Glutamatergic neuron (in vitro differentiated cells): ENCODE measurements at places on chromosomes 1 and 21. TPM values are rescaled to one million over a fixed set of nuclear protein-coding genes. Genes with fewer than 3 reads are reported as not detected.

DNA sequence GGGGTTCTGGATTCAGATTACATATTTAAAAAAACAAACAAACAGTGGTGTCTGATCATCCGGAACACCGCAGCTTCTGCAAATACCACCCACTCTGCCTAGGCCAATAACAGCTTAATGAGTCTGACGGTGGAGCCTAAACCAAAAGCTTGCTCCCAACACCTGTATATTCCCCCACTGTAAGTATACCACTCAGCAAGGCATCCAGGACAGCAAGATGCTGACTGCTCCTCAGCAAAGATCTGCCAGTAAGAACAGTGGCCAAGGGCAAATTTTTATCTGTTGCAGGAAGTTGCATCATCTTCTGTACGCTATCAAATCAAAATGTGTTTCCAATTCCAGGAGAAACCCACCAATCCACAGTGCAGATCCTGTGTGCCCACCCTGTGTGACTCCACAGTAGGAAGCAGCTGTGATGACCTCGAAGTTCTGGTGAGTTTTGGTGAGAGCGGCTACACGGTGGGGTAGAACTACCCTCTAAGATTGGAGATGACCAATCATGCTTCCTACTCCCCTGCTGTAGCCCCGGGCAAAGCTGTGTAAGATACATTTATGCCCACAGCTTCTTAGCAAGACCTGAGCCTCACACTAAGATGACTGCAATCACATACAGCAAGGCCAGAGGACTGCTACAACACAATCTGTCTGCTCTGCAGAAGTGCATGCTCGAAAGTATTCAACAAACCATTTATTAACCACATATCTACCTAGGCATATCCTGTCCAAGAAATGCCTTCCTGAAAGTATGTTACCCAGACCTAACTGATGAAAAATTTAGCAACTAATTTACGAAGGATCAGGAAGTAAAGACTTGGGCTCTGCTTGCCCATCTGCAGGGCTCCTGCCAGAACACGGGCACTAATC, 30.5 kb downstream of the SIPA1L2 start:
- no peak overlapping the region for H3K4me3 ChIP-seq
- H3K4me1 ChIP-seq: peaks cover 42% of the 10 kb centered on the region
- H3K27me3 ChIP-seq: peaks cover 7% of the 10 kb centered on the region

- H3K27ac ChIP-seq: no peak overlapping the region
- H3K4me3 ChIP-seq: no peak overlapping the region
- H3K36me3 ChIP-seq: peaks cover 6% of the 10 kb centered on the region
- H3K4me1 ChIP-seq: no peaks in the 10 kb centered on the region
- H3K27me3 ChIP-seq: peaks cover 2% of the 10 kb centered on the region
Measured at GRCh38 chr1:47941609-47942239, 55.5 kb downstream of the TRABD2B start.

DNA sequence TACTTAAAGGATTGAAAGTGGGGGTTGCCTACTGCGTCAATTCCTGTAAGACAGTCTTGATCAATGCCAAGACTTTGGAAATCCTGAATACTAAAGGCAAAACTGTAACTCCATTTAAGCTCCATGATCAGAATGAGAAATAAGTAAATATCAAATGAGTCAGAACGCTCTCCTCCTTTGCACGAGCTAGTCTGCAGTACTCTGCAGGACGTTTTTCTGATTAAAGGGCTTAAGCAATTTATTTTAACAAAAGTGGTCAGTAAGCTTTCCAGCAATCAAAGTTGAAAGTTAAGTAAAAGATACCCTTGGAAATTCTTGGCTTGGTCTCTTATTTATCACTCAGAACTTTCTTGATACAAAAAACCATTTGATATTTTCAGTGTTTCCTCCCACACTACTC, 35.7 kb upstream of the ARHGAP29 start:
- no peak overlapping the region for H3K27ac ChIP-seq
- no peaks in the 10 kb centered on the region for H3K27me3 ChIP-seq
- DNase-seq: no peak
- H3K36me3 ChIP-seq: no peaks in the 10 kb centered on the region
- H3K4me1 ChIP-seq: no peaks in the 10 kb centered on the region

DNA sequence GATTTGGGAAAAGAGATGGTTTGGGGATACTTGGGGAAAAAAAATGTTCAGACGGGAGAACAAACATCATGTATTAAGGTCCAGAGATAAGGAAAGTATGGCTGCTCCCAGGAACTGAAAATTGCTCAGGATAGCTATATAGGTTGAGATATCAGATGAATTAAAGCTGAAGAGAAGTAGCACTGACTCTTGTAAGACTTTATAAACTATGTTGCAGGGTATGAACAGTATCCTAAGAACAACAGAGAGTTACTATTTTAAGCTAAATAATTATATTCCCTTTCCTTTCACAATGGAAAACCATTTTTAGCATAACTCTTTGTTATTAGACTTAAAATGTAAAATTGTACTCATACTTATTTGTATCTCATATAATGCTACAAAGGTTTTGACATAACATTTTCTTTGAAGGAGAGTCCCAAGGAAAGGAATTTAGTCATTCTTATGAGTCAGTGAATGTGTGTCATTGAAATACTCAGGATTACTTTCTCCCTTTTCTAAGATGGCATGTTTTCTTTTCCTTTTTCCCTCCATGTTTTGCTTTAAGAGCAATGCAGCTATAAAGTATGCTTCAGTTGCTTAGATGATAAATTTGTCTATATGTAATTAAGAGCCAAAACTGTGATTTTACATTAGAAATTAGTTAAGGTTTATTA, 139.4 kb upstream of the KIAA1614 start:
- no peak for DNase-seq
- H3K4me1 ChIP-seq: no peaks in the 10 kb centered on the region
- no peak overlapping the region for H3K27ac ChIP-seq
- no peaks in the 10 kb centered on the region for H3K27me3 ChIP-seq
- H3K4me3 ChIP-seq: no peak overlapping the region

DNA sequence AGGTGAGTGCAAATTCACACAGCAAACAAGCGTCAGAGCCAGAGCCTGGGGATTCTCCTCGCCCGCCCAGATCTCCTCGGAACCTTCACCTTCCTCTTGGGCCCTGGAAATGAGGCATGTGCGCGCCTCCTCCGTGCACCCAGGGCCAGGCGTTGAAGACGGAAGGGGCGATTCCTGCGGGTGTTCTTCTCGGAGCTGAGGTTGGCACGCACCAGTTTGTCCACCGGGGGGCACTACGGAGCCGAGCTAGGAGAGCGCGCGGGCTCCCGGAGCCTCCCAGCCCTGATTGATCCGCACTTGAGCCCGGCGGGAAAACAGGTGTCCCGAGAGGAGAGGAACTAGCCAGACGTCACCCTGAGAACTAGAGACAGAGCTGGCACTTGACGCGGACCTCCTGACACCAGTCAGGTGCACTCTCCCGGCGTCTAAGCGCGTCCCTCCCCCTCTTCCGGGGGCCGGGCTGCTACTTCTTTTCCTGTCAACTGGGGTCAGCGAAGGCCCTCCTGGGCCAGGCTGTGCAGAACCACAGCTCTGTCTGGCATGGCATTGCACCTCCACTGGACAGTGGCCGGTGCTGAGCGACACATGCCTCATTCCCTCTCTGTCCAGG, 18.3 kb upstream of the SERINC2 start:
- H3K4me3 ChIP-seq: peak overlapping the region; percentile 68
- no peaks in the 10 kb centered on the region for H3K36me3 ChIP-seq
- peaks cover 15% of the 10 kb centered on the region for H3K4me1 ChIP-seq
- DNase-seq: peak; percentile 92
- H3K27me3 ChIP-seq: no peaks in the 10 kb centered on the region

GRCh38 chr1:101187297-101187696, 49.5 kb upstream of the S1PR1 start:
- no peak for DNase-seq
- peaks cover 3% of the 10 kb centered on the region for H3K27me3 ChIP-seq
- H3K36me3 ChIP-seq: no peaks in the 10 kb centered on the region
- no peak overlapping the region for H3K27ac ChIP-seq
- H3K4me3 ChIP-seq: no peak overlapping the region
- no peaks in the 10 kb centered on the region for H3K4me1 ChIP-seq

GRCh38 chr1:243507672-243508302, 251.9 kb downstream of the SDCCAG8 start:
- peaks cover 2% of the 10 kb centered on the region for H3K27me3 ChIP-seq
- no peak for DNase-seq
- peaks cover 9% of the 10 kb centered on the region for H3K36me3 ChIP-seq
- H3K27ac ChIP-seq: peak overlapping the region; percentile 79

- H3K4me1 ChIP-seq: peaks cover 8% of the 10 kb centered on the region
- DNase-seq: peak; percentile 29
- no peaks in the 10 kb centered on the region for H3K36me3 ChIP-seq
- H3K27ac ChIP-seq: no peak within 1 kb of the TSS
- peak within 1 kb of the TSS; percentile 69 for H3K4me3 ChIP-seq
Measured at GRCh38 chr1:53061859-53062707, at the start of gene PODN. Gene PODN (plus strand): TSS chr1:53062213. CDS start chr1:53069856, 7,643 bp downstream.

GRCh38 chr1:244050835-244051444, at the start of gene ZBTB18:
Gene ZBTB18 (plus strand): TSS chr1:244051283. CDS start chr1:244051432, 149 bp downstream.
- H3K27me3 ChIP-seq: peaks cover 6% of the 10 kb centered on the region
- H3K4me3 ChIP-seq: no peak within 1 kb of the TSS
- H3K4me1 ChIP-seq: peaks cover 7% of the 10 kb centered on the region
- DNase-seq: peak; percentile 56
- H3K27ac ChIP-seq: no peak within 1 kb of the TSS
- peaks cover 11% of the 10 kb centered on the region for H3K36me3 ChIP-seq

DNA sequence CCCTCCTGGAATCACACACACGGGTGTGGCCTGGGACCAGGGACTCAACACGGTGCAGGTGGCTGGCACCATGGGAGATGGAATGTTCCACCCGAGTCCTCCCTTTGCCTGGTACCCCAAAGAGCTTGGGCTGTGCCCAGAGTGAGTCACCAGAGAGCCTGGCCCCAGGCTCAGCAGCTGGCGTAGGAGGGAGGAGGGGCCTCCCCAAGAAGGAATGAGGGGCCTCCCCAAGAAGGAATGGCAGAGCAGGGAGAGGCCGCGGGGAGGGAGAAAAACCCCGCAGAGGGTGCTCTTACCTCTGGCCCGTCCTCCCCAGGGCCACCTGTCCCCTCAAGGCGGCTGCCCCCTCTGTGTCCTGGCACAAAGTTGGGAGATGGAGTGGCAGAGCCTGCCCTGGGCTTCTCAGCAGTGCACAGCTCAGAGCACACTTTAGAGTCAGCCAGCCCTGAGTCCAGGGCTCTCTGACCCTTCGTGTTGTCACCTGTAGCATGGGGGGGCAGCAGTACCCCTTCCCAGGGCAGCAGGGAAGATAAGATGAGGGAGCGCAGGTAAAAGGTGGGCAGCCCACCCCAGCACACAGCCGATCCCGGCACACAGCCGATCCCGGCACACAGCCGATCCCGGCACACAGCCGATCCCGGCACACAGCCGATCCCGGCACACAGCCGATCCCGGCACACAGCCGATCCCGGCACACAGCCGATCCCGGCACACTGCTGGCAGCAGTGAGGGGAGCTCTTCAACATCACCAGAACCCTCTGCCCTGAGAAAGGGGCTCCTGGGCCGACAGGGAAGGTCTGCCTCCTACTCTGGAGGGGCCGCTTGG, 20.2 kb upstream of the KCNAB2 start:
- no peak for DNase-seq
- H3K36me3 ChIP-seq: no peaks in the 10 kb centered on the region
- peaks cover 3% of the 10 kb centered on the region for H3K27me3 ChIP-seq
- H3K27ac ChIP-seq: no peak overlapping the region

DNA sequence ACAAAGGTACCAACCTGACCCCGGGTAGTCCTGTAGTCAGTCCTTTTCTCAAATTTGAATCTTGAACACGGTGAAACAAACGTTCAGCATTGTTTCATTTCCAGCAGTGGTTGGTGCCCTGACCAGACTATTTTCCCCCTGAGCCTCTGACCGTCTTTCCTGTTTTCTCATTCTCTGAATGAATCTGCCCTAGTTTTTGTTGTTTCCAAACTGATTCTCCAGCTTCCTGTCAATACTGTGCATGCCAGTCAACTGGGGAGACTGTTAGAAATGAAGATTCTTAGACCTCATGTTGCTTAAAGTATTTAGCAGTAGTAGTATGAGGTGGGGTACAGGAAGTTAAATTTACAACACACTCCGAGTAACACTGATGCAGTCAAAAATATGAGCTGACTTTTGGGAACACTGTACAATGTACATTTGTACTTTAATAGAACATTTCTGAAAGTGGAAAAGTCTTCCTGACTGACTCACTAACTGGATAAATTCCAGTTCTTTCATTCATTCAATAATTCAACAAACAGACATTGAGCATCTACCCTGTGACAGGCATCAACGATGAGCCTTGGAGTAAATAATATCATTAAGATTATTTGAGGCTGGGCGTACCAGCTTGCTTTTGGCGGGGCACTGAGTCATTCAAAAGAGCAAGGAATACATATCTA, 26.0 kb upstream of the ZRANB2 start:
- no peak overlapping the region for H3K4me3 ChIP-seq
- H3K27ac ChIP-seq: no peak overlapping the region
- H3K4me1 ChIP-seq: no peaks in the 10 kb centered on the region
- peaks cover 2% of the 10 kb centered on the region for H3K27me3 ChIP-seq
- DNase-seq: no peak

- no peaks in the 10 kb centered on the region for H3K4me1 ChIP-seq
- peaks cover 3% of the 10 kb centered on the region for H3K27me3 ChIP-seq
- H3K36me3 ChIP-seq: no peaks in the 10 kb centered on the region
- H3K27ac ChIP-seq: no peak overlapping the region
- no peak for DNase-seq
Measured at GRCh38 chr1:206798384-206798996, 26.2 kb upstream of the IL10 start.

GRCh38 chr1:61220536-61220935, 138.2 kb downstream of the NFIA start:
- peaks cover 22% of the 10 kb centered on the region for H3K4me1 ChIP-seq
- no peak overlapping the region for H3K4me3 ChIP-seq
- H3K36me3 ChIP-seq: no peaks in the 10 kb centered on the region
- no peak overlapping the region for H3K27ac ChIP-seq

- H3K4me1 ChIP-seq: no peaks in the 10 kb centered on the region
- no peak for DNase-seq
- peaks cover 16% of the 10 kb centered on the region for H3K36me3 ChIP-seq
- no peak overlapping the region for H3K4me3 ChIP-seq
- no peak overlapping the region for H3K27ac ChIP-seq
- no peaks in the 10 kb centered on the region for H3K27me3 ChIP-seq
Measured at GRCh38 chr1:31523012-31523411, 53.3 kb upstream of the TINAGL1 start.

- no peak for DNase-seq
- no peak overlapping the region for H3K4me3 ChIP-seq
- no peaks in the 10 kb centered on the region for H3K36me3 ChIP-seq
- H3K27ac ChIP-seq: no peak overlapping the region
Measured at GRCh38 chr21:35678393-35678792, 381.9 kb downstream of the SETD4 start.

- no peak for DNase-seq
- H3K36me3 ChIP-seq: peaks cover 7% of the 10 kb centered on the region
- peaks cover 9% of the 10 kb centered on the region for H3K27me3 ChIP-seq
- H3K27ac ChIP-seq: no peak overlapping the region
Measured at GRCh38 chr1:248697907-248698306, 4.7 kb downstream of the OR14I1 start.

SPRR2E gene
- total RNA-seq: not detected

ABCD3 gene
- total RNA-seq: 26.0 TPM

PTCH2 gene
- 20.3 TPM for total RNA-seq

ADPRS gene
- total RNA-seq: 16.8 TPM

BNIPL gene
- total RNA-seq: 1.4 TPM

UCK2 gene
- total RNA-seq: 29.9 TPM

TSSK3 gene
- 1.6 TPM for total RNA-seq

RIPPLY3 gene
- total RNA-seq: not detected

LCE1B gene
- total RNA-seq: not detected
